ENCODE measurements at places on chromosomes 2 and 18. TPM values are rescaled to one million over a fixed set of nuclear protein-coding genes. Genes with fewer than 3 reads are reported as not detected.
A peak's percentile ranks its signal among the peaks of the same experiment; 100 is the strongest.

DNA sequence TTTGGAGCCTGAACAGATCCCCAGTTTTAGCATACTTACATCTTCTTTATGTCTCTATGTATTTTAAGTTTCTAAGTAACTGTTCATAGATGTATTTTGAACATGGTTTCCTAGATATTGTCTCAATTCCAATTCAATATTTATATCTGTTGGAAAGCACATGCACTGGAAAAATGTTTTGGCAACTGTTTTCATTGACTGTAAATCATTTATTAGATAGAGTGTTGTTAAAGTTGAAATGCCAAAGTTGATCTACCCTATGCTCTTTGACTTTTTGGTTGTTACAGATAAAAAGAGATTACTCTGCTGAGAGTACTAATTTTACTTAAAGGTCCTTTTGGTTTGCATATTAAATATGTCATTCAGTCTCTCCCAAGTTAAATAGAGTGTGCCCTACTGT lies 345.0 kb upstream of the NRP2 start:
- no peak overlapping the region for H3K4me3 ChIP-seq
- no peaks in the 10 kb centered on the region for H3K36me3 ChIP-seq
- H3K27ac ChIP-seq: no peak overlapping the region
- no peak for DNase-seq

DNA sequence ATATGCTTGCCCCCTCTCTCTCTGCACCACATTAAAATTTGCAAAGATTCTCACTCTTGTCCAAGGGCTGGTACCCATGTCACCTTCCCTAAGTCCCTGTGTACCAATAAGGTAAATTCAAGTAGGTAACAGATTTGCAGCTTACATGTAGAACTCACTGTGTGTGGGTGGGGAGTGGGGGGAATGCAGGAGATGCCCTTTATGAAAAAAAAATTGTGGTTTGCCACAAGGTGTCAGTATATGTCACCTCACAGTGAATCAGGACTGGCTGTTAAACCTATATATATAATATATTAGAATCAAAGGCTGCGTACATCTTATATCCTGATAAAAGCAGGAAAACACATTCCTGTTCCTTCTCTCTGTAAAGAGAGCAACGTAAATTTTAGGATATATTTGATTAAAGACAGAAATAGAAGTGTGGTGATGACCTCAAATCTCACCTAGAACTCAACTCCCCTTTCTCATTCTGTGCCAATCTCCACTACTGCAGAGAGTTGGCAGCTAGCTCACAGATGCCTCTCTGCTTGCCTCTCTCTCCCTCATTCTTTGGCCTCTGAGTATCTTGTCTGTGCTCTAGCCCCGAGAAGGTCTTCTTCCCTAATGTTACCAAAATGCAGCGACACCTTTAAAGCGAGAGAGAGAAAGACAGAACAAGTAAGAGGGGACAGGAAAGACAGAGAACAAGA lies 536 bp downstream of the XDH start:
- H3K27me3 ChIP-seq: no peaks in the 10 kb centered on the region
- no peak overlapping the region for H3K27ac ChIP-seq
- no peak for DNase-seq

DNA sequence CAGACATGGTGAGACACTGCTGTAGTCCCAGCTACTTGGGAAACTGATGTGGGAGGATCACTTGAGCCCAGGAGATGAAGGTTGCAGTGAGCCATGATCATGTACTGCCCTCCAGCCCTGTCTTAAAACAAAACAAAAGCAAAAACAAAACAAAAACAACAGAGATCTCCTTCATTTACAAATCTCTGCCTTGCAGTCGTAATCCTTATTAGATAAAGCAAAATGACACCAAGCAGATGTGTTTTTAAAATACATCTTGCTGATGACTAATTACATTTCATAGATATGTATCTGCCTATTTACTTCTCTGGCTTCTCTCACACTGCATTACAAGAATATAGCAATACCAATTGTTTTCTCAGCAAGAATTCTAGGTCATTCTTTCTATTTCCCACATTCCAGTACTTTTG lies 22.8 kb downstream of the NFE2L2 start:
- no peaks in the 10 kb centered on the region for H3K36me3 ChIP-seq
- peaks cover 12% of the 10 kb centered on the region for H3K4me1 ChIP-seq
- peak overlapping the region; percentile 7 for H3K4me3 ChIP-seq
- peak overlapping the region; percentile 89 for H3K27ac ChIP-seq
- no peaks in the 10 kb centered on the region for H3K27me3 ChIP-seq

GRCh38 chr18:1906421-1906820 lies 664.9 kb downstream of the METTL4 start:
- H3K27ac ChIP-seq: no peak overlapping the region
- no peak overlapping the region for H3K4me3 ChIP-seq
- no peaks in the 10 kb centered on the region for H3K4me1 ChIP-seq

DNA sequence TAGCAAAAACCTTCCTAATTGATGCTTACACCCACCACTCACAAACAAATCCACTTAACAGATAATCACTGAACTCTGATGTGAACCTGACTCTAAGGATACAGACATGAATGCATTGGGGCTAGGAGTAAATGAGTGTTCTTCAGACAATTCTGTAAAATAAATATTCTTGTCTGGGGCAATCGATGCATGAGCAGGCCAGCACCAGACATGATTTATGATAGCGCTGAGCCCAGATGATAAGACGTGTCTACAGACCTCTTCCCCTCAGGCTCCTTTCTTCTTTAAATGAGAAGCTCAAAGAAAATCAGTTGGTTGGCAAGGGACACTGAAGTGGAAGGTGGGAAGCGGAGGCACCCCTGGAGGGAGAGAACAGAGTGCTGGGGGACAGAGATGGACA lies 27.3 kb upstream of the BIN1 start:
- H3K36me3 ChIP-seq: no peaks in the 10 kb centered on the region
- no peak for DNase-seq
- no peaks in the 10 kb centered on the region for H3K27me3 ChIP-seq
- no peak overlapping the region for H3K4me3 ChIP-seq

DNA sequence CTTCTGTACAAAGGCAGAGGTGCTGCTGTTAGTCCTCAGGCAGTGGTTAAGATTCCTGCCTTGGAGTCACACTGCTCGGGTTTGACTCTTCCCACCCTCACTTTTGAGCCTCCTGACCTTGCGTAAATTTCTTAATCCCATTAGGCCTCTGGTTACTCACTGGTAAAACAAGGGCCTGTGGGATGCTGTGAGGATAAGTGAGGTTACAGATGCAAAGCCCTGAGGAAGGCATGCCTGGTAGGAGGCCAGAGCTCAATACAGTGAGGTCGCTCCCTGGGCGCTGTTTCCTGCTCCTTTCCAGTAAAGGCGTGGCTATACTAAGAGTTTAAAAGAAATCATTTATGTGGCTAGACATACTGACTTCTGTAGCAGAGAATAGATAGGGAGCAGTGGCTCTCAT lies 127.5 kb upstream of the TMEM200C start:
- DNase-seq: no peak

- H3K4me3 ChIP-seq: no peak overlapping the region
- no peaks in the 10 kb centered on the region for H3K4me1 ChIP-seq
- H3K27ac ChIP-seq: no peak overlapping the region
- H3K36me3 ChIP-seq: no peaks in the 10 kb centered on the region
- no peak for DNase-seq
Observed at GRCh38 chr2:28209864-28210263, 182.8 kb upstream of the FOSL2 start.

GRCh38 chr2:20400306-20400705 lies 46.6 kb upstream of the RHOB start:
- H3K27me3 ChIP-seq: no peaks in the 10 kb centered on the region
- H3K4me1 ChIP-seq: no peaks in the 10 kb centered on the region
- DNase-seq: no peak
- H3K36me3 ChIP-seq: no peaks in the 10 kb centered on the region
- no peak overlapping the region for H3K4me3 ChIP-seq

DNA sequence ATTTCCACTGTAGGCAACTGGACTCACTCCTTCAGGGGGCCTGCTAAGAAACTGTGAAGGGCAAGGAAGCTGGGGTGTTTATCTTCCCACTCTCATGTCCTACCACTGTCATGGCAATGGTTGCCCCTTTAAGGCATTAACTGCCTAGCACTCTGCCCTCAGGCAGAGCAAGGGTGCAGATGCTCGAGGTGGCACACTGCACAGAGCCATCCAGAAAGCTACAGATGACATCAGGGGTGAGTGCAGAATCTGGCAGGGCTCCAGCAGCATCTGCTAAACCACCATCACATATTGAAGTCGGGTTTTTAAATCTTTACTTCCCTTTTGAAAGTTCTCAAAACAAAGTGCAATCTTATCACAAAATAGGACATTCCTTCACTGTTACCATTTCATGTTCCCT lies 75.4 kb downstream of the RAPGEF4 start:
- H3K4me1 ChIP-seq: no peaks in the 10 kb centered on the region
- H3K27me3 ChIP-seq: no peaks in the 10 kb centered on the region
- no peak for DNase-seq
- H3K4me3 ChIP-seq: no peak overlapping the region
- no peak overlapping the region for H3K27ac ChIP-seq

OSBPL6 gene
- 2.3 TPM for total RNA-seq

AQP4 gene
- total RNA-seq: 0.40 TPM

CRYBA2 gene
- not detected for total RNA-seq

DNA sequence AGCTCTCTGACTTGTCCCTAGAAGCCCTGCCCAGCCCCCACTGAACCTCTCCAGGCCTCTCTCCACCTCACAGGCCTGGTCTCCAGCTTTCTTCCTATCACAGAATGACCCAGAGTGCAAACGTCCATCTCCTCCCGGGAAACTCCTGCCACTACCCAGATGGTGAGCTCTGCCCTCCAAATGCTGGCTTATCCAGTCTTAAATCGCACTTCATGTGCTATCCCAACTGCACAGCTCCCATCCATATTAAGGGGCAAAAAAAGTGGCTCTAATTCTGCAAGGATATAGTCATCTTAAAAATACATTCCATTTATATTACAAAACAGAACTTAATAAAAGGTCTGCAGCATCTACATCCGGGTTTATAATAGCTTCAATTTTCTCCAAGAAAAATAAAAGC lies 70.8 kb upstream of the CDC42EP3 start:
- H3K4me3 ChIP-seq: no peak overlapping the region
- peaks cover 5% of the 10 kb centered on the region for H3K4me1 ChIP-seq
- peak overlapping the region; percentile 29 for H3K27ac ChIP-seq
- no peaks in the 10 kb centered on the region for H3K36me3 ChIP-seq

DNA sequence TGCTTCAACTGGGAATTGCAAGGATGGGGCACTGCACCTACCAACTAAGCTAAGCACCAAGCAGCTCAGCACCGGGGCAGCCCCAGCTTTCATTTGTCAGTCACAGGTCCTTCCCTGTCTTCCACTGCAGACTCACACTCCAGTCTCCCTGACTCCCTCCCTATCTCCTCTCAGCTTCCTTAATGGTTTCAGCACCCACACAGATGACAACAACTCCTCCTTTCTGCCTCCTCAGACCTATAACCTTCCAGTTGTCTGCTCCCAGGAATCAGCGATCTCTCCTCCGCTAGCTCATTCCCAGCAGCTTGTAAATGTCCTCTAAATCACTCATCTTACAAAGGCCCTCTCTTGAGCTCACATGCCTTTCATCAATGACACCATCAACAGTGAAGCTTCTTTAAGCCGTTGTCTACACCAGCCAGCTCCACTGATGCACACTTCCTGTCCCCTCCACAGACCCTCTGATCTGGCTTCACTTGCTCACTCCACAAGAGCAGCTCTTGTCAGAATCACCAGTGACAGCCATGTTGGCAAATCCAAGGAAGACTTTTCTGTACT lies 32.1 kb downstream of the CLASP1 start:
- H3K36me3 ChIP-seq: no peaks in the 10 kb centered on the region
- no peak overlapping the region for H3K27ac ChIP-seq
- DNase-seq: no peak

GATA6 gene
- total RNA-seq: 28.6 TPM

SP3 gene
- 286 TPM for total RNA-seq

TCF4 gene
- total RNA-seq: 128 TPM

- H3K4me1 ChIP-seq: no peaks in the 10 kb centered on the region
- no peak overlapping the region for H3K27ac ChIP-seq
- no peak overlapping the region for H3K4me3 ChIP-seq
- H3K36me3 ChIP-seq: no peaks in the 10 kb centered on the region
- DNase-seq: no peak
Observed at GRCh38 chr18:12742453-12742852, 39.6 kb downstream of the PSMG2 start.

GLI2 gene
- 3.6 TPM for total RNA-seq

C2orf66 gene
- total RNA-seq: not detected

DNA sequence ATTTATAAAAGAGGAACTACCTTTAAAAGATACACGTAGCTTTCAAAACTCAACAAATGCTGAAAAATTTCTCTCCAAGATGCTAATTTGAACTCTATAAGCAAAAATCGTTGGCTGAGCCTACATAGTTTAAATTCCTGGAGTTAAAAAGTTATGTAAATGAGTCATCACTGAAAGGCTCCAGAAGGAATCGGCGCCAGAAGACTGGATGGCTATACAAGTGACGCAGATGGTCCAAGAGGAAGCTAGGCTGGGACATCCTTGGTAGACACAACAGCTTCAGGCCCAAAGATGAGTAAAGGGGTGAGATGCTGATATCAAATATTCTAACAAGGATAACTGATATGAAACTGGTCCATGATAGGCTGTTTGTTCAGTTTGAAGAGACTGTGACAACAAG lies 22.8 kb upstream of the DNAH6 start:
- H3K36me3 ChIP-seq: no peaks in the 10 kb centered on the region
- no peak for DNase-seq
- H3K27me3 ChIP-seq: no peaks in the 10 kb centered on the region
- no peak overlapping the region for H3K27ac ChIP-seq

DNA sequence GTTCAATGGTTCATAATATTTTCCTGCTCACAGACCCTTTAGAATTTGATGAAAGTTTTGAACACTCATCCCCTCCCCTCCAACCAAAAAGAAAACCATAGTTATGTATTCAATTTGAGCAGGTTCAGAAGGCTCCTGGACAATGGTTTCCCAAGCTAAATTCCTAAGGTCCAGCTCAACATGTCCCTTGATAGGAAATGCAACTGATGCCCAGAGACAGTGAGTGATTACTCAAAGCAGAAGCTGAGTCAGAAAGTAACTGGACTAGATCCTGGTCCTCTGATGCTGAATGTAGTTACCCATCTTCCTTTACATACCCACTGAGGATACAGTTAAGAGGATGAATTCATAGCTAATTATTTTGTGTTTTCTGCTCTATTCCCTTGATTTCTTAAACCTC lies 218.9 kb upstream of the NCKAP5 start:
- H3K27ac ChIP-seq: no peak overlapping the region
- H3K4me1 ChIP-seq: no peaks in the 10 kb centered on the region
- no peak overlapping the region for H3K4me3 ChIP-seq
- DNase-seq: no peak

SPDYA gene
- not detected for total RNA-seq

CHST9 gene
- total RNA-seq: 0.21 TPM

- no peaks in the 10 kb centered on the region for H3K4me1 ChIP-seq
- H3K36me3 ChIP-seq: no peaks in the 10 kb centered on the region
- no peak overlapping the region for H3K27ac ChIP-seq
Observed at GRCh38 chr2:207867056-207867455, 97.3 kb upstream of the FZD5 start.

DNA sequence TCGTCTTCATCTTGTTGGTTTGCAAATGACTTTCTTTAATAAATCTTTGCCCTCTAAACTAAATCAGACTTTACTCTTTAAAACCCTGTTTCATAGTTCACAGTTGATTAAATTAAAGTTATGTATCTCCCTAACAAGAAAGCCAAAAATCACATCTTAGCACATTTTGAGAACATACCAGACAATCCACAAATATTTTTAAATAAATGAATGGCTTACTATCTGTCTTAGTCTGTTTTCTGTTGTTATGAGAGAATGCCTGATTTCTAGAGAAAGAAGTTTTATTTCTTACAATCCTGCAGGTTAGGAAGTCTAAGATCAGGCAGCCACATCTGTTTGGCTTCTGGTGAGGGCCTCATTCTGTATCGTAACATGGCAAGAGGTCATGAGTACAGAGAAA lies 1090.2 kb upstream of the PIK3C3 start:
- H3K4me3 ChIP-seq: no peak overlapping the region
- no peak overlapping the region for H3K27ac ChIP-seq
- H3K36me3 ChIP-seq: no peaks in the 10 kb centered on the region
- no peaks in the 10 kb centered on the region for H3K4me1 ChIP-seq

Data from uterus (tissue), 4 donors.